Endothelial cell of umbilical vein (primary cell): ENCODE measurements at places on chromosomes 2 and 18.

DNA sequence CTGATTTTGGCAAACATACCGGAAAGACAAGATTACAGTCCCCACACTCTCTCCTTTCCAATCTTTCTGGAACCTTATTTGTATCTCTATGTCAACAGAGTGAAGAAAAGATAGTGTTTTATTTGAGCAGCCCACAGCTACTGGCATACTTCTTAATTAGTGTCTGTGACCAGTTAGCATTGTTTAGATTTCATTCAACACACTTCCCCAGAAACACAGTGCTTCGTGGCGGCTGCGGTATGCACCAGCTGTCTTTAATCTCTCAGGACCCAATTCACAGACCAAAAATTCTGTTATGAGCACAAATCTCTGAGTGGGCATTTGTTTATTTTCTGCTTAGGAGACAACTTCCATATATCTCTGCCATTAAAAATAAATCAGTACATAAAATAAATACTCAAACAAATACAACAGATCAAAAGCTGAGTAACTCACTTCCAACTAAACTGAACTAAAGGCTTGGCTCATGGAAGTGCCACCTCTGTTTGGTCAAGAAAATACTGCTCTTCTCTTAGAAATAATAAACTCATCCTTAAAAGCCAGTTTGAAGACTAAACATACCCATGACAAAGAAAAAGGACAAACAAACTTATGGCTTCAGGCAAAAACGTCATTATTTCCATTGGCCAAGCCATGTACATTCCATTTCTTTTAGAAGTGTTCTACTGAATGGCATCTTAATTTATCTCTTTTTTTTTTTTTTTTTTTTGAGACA, 392.4 kb downstream of the TXNL1 start:
- DNase-seq, result peak; percentile 65

DNA sequence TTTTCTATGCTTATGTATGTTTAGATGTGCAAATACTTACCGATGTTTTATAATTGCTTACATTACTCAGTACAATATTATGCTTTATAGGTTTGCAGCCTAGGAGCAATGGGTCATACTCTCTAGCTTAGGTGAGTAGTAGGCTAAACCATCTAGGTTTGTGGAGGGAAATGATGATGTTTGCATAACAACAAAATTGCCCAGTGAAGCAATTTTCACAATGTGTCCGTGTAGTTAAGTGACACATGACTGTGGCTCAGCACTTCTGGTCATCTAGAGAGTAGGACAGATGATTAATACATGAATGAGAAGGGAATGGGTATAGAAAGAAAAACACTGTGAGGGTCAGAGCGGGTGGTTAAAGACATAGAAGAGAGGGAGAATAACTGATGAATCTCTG, 2116.2 kb upstream of the PIK3C3 start:
- DNase-seq, result no peak

DNA sequence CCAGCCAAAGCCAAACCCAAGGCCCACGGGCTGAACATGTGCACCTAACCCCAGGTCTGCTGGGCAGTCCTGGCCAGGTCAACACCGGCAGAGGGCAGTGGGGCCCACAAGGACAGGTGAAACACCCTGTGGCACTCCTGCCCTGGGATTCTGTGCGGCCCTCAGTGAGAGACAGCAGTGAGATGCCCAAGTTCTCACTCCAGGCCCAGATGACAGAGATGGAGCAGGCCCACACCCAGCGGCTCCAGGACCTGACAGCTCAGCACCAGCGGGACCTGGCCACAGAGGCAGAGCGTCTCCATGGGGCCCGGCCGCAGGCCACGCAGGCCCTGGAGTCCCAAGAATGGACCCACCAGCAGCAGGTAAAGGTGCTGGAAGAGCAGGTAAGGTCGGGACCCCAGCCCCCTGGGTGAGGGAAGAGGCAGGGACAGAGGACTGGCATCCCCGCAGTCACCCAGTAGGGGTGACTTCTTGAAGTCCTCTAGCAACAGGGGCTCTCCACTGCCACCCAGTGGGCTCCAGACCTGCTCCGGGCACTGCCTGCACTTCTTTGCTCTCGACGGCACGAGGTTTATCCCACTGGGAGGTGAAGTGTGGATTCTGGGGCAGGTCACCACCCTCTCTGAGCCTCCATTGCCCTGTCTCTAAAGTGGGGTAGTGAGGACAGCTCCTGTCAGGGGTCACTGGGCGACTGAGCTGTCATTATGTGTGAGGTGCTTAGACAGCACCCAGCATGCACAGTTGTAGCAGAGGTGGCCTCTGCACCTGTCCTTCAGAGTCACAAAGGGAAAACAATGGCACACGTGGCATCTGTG, 8.8 kb upstream of the SNED1 start:
- peak; percentile 37 for DNase-seq

- no peak for DNase-seq
Measured at GRCh38 chr2:124272261-124272841, 247.3 kb downstream of the CNTNAP5 start.

- DNase-seq, result no peak
Measured at GRCh38 chr2:151520976-151521375, 111.3 kb downstream of the RIF1 start.

DNA sequence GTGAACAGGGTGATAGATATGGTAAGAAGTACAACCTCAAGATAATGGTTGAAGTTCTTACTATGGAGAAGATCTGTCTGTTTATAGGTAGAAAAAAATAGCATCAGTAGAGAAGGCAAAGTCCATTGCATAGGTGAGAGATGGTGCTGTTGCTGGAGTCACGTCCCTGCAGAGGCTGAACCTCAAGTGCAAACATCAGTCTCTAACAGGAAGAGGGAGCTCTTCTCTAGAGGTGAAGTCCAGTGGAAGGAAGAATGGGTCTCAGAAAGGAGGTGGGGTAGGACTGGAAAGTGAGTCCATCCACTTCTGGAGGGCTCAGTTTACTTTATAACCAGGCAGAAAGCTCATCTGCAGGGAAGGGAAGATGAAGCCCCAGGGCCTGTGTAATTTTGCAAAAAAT, 337.7 kb downstream of the MEIS1 start:
- DNase-seq, result no peak

GRCh38 chr18:35754464-35754863, 172.9 kb downstream of the GALNT1 start:
- DNase-seq, result no peak

- no peak for DNase-seq
Measured at GRCh38 chr18:2538844-2539243, 32.5 kb downstream of the METTL4 start.

DNA sequence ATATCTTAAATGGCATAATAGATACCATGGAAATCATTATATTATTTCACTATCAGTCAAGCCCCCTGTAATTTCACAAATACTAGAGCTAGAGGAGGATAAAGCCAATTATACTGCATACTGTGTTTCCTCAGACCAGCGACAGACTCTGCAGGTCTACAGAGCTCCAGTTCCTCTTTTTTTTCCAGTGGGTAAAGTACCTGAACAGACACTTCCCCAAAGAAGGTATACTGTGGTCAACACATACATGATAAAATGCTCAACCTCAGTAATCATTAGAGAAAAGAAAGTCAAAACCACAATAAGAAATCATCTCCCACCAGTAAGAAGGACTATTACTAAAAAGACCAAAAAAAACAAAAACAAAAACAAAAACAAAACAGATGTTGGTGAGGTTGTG, 44.6 kb downstream of the SCN7A start:
- no peak for DNase-seq

DNA sequence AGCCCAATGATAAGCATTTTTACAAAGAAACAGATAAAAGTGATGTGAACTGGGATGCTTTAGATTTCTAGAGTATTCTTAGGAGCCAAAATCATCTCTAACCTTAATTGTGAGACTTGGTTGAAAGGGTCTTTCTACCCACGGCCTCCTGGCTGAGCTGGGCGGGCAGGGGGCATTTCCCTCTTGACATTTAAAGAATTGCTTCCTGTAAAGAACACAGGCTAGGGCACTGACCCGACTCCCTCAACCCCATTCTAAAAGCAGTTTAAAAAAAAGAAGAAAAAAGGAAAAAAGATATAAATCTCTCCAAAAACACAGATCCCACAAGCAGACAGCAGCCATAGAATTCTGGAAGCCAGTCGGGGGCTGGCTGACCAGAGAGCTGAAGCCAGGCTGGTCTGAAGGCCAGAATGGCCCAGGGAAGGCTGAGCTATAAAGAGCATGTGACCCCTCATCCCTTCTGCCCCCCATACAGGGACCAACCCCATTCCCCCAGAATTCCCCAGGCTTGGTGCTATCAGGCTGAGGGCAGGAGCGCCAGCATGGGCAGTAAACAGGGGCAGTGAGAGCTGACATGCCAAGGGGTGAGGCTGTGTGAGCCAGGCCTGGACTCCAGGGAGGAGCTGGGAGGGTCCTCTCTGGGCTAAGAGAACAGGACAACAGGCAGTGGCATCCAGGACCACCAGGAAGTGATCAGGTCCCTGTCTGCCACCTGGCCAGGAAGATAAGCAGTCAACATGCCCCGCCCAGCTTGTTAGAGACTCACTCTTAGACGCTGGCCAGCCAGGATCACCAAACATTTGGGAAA, 188.5 kb downstream of the HDAC4 start:
- no peak for DNase-seq

- DNase-seq, result no peak
Measured at GRCh38 chr2:227643990-227644551, 22.5 kb upstream of the SCYGR5 start.
